Stimulated activated CD4-positive, alpha-beta T cell treated with anti-CD3 and anti-CD28 coated beads, Interleukin-1b, Interleukin-23, amount 100 ng/mL, for 24 hours (primary cell): ENCODE measurements at places on chromosomes 7 and 10.

GRCh38 chr10:33303988-33304387 lies 30.5 kb downstream of the NRP1 start:
- no peak for DNase-seq

DNA sequence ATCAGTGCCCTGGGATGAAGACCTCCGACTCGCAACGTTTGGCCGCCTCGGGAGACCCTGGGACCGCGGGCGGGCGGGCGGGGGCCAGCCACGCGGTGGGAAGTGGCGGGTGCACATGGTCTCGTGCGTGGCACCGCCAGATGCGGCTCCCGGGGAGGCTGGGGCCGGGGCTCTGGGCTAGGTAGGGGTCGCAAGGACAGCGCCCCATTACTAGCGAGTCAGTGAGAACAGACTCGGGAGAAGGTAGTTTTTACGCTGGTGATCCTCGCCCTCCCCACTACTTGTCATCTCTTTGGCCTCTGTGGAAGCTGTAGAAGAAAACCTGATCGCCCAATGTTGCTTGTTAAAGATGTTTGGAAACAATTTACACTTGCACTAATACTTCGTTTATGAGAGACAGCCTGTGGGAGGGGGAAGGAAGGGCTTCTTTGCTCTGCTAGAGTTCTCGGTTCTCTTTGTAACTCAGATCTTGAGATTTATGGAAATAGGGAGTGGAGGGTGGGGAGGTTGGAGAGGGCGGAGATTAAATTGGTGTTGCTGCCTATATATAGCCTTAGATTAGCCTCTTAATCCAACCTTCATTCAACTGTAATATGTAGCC lies 591 bp downstream of the BZW2 start:
- no peak for DNase-seq

DNA sequence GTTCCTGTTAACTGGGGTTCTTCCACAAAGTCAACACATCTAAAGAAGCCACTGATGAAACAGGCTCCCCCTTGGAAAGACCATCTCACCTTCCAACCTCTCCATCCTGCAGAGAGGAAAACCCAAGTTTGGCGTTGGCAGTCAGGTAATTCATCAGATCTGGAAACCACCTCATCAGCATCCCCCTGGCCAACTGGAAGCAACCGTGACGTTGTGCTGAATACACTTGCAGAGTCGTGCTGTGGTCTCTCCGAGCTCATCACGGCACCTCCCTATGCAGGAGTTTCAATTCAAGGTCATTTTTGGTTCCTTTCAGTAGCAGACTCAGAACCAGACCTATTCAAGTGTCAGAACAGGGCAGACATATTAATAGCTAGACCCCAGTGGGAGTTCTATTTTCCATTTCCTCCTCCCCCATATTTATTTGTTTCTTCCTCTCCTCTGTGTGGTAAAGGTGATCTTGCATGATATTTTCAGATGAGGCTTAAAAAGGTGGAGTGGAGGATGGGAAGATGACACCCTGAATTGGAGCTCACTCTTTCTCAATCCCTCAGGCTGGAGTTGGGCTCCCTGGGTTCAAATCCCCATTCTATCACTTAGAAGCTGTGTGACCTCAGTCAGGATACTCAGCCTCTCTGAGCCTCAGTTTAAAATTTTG lies 149.1 kb upstream of the ADO start:
- DNase-seq = no peak

DNA sequence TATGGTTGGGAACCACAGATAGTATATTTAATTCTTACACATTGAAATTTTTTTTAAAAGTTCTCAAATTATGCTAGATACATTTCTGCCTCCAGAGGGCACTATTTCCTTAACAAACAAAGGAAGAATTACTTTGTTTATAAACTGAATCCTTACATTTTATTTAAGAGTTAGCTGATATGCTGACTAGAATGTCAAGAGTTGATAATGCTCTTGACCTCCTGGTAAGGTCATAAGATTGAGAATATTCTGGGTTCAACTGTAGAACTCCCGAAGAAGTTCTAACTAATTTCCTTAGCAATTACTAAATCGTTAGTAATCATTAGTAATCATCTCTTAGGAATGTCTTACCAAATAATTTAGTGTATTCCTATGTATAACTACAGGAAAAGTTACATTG lies 95.3 kb upstream of the CYP26C1 start:
- DNase-seq = no peak

DNA sequence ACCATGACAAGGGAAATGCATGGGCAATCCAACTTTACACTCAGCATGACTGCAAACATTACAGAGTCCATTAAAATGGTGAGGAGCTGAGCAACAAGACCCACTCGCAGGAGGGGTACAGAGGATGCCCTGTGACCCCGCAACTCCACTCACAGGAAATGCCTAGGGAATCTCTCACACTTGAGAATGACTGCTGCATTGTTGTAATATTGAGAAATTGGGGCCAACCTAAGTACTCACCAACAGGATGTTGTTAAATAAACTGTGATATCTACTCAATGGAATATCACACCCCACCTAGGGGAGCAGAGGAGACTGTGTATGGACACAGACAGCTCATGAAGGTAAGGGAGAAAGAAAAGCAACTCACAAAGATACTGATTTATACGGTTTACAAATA lies 53.4 kb upstream of the CAMK2B start:
- DNase-seq = no peak

GRCh38 chr7:94486216-94486615 lies 23.4 kb upstream of the CASD1 start:
- no peak for DNase-seq

DNA sequence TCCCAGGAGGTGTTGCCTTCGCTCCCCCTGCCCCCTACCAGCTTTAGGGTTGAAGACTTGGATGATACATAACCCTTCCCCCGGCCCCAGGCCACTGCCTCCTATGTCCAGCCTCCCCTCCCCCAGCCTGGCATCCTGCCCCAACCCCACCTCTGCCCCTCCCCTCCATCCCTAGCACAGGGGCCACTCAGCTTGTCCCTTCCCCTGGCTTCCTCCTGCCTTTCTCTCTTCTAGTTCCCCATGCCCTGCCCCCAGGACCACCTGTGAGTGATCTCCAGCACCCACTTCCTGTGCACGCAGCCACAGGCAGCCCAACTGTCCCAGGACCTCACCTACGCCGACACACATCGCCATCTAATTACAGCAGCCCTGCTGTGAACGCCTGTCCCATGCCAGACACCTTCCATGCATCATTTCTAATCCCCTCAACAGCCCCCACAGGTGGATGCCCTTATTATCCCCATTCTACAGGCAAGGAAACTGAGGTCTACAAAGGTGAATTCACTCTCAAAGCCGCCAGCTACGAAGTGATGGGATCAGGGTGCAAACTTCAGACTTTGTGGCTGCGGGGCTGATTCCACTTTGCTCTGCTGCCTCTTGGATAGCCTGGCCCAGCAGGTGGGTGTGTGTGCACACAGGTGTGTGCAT lies 82.4 kb upstream of the CHST15 start:
- no peak for DNase-seq

GRCh38 chr10:43230101-43230908 lies 36.6 kb downstream of the RASGEF1A start:
- no peak for DNase-seq

- no peak for DNase-seq
Measured at GRCh38 chr10:74937266-74937856, 111.0 kb downstream of the KAT6B start.

GRCh38 chr7:94289071-94289470 lies 105.6 kb upstream of the COL1A2 start:
- no peak for DNase-seq

DNA sequence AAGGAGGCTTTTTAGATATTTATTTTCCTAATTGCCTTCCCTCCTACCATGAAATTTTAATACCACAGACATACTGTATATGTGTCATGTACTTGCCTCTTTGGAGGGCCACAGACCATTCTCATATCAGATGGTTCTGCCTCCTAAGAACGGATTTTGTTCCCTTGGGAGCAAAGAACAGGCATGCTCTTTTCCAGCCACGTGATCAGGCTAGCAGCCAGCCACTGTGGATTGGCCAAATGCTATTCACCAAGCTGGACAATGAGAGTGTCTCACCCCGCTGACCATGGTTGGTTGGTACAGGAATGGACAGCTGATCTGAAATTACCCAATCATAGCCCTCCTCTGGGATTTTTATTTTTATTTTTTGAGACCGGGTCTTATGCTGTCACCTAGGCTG lies 21.5 kb upstream of the CRHR2 start:
- no peak for DNase-seq

- no peak for DNase-seq
Measured at GRCh38 chr7:3732395-3733005, 431.4 kb downstream of the SDK1 start.

- DNase-seq = no peak
Measured at GRCh38 chr10:18607503-18608378, 43.6 kb downstream of the NSUN6 start.
